ENCODE measurements at places on chromosomes 1 and 21.

DNA sequence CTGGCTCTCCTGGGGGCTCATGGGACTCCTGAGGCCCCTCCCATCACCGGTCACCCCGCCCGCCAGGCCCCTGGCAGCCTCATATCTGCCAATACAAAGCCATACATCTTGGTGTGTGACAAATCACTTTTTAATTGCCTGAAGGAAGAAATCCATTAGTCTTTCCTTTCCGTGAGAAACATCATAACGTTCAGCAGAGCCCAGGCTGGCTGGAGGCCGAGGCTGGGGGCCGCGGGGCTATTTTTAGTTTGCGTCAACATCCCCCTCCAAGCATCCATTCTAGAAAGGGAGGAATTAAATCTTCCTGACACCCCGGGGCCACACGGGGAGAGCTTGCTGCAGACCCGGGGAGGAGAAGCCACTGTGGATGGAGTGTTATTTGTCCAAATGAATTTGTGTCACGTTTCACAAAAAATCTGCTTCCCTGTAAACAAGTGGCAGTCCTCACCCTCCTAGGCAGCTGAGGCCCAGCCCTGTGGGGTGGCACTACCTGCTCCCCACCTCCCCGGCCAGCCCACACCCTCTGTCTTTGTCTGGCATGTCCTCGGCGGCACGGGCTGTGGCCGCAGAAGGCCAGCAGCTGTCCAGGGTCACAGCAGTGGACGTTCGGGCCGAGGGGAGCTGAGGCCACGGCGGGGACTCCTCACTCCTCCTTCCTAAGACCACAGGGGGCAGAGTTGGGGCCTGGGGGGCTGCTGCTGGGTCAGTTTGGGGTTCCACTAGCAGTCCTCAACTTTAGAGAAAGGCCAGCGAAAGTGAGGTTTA, 236.9 kb upstream of the VAMP3 start:
- DNase-seq: no peak

- no peak for DNase-seq
These were observed 9.5 kb upstream of the PIGR start for GRCh38 chr1:206955476-206956451.

DNA sequence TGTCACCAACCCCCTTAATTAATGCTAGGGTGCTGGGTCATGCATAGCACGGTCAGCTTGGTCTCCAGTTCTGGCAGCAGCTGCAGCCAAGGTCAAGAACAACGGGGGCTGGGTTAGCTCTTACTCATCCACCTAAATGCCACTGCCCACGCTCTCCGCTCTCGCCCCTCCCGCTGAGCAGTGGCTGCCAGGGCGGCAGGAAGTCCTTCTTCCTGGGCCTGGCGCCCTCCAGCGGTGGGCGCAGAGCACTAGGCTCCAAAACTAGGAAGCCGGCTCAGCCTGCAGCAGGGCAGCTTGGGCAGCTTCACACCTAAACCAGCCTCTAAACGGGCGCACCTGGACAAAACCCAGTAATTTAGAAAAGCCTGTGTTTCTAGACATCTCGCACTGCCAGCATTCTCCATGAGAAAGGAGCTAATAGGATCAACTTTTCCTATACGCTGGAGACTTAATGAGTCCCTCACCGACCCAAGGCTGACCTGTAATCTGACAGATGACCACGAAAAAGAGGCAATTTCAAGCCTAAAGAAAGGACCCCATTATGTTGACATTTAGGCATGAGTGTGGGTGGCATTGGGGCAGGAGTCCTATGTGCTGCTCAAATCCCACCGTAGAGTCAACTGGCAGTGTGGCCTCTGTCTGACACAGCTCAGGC, 78.4 kb upstream of the LRRN2 start:
- DNase-seq: no peak

GRCh38 chr1:37606481-37607263, 10.9 kb upstream of the GNL2 start:
- no peak for DNase-seq

DNA sequence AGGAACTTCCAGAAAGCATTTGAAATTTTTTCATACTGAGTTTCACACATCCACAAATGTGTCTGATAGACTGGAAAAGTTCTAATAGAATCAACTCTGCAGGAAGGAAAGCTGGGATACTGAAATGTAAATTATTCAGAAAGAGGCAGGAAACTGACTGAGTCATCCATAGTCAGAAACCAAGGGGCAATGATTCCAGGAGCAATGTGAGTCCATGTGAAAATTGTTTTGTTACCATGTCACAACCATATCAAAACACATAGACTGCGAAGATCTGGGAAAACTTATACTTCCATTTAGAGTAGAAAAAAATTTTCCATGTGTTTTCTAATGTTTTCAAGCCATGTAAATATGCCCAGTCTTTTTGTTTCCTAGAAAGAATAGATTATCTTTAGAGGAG, 142.3 kb upstream of the TMPRSS15 start:
- peak; percentile 76 for DNase-seq

- DNase-seq: peak; percentile 58
These were observed 64.1 kb upstream of the WDR26 start for GRCh38 chr1:224498574-224499170.

- DNase-seq: no peak
These were observed 12.8 kb downstream of the PMF1 start for GRCh38 chr1:156225677-156226014.

- no peak for DNase-seq
These were observed 481.7 kb upstream of the RUNX1 start for GRCh38 chr21:35530766-35531165.

GRCh38 chr1:80248886-80249285, 1242.4 kb upstream of the ADGRL4 start:
- DNase-seq: no peak

- DNase-seq: no peak
These were observed 650.8 kb downstream of the PLPP3 start for GRCh38 chr1:55928576-55928975.

- DNase-seq: no peak
These were observed 1.7 kb upstream of the SORT1 start for GRCh38 chr1:109399326-109399957.

DNA sequence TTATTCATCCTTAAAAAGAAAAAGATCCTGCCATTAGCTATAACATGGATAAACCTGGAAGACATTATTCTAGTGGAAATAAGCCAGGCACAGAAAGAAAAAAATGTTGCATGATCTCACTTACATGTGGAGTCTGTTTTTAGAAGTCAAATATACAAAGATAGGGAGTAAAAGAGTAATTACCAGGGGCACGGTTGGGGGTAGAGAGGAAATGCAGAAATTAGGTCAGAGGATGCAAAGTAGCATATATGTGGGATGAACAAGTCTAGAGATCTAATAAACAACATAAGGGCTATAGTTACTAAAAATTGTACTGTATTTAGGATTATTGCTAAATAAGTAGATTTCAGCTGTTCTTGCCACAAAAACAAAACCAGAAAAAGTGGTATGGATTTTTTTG, 61.4 kb upstream of the CD53 start:
- no peak for DNase-seq

DNA sequence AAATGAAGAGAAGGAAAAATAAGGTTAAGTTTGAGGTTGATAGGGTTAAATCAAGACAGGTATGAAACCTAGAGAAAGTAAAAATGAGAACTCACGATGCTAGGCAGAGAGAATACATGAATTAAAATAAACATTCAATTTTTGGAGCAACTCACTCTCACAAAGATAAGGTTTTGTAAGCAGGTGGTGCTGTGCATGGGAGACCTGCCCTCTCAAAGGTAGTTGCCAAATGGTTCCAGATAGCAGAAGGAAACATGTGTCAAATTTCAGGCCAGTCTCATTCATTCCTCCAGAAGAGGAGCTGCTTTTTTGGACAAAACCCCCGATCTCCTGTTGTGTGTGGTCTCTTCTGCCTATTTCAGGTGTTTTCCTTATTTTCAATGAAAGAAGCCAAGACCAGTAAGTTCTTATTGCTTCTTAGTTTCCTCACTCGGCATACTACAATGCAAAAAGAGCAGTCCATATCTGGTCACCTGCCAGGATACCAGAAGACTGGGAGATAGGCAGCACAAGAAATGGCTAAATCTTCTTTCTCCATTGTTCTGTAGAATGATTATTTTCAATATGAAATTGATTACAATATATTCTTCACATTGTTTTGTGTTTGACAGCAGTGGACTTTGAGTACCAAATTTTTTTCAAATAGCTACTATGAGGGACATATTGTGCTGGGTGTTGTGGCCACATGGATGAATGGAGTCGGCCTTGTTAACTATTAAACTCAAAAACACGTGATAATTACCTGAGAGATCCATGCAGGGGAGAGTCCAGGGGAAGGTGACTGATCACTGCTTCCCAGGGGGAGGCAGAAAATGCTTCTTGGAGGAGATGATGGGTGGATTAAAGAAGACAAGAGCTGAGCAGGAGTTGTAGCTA, 3.6 kb downstream of the CR1L start:
- DNase-seq: no peak

GRCh38 chr1:19006000-19006399, 49.5 kb upstream of the IFFO2 start:
- no peak for DNase-seq

DNA sequence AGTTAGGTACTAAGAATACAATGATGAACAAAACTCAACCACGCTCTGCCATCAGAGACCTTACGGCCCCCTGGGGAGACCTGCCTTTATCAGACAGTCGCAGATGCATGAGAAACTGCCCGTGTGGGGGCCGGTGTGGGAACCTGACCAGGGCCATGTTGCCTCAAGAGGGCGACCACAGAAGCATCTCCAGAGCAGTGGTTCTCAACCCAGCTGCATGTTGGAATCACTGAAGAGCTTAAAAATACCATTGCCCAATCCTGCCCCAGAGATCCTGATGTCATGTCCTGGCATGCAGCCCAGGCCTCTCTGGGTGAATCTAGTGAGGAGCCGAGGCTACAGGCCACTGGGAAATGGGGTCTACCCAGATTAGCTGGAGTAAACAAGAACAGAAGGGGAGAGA, 108.7 kb downstream of the PRDM2 start:
- DNase-seq: no peak

GRCh38 chr1:53470155-53470554, 11.0 kb downstream of the DMRTB1 start:
- DNase-seq: no peak

DNA sequence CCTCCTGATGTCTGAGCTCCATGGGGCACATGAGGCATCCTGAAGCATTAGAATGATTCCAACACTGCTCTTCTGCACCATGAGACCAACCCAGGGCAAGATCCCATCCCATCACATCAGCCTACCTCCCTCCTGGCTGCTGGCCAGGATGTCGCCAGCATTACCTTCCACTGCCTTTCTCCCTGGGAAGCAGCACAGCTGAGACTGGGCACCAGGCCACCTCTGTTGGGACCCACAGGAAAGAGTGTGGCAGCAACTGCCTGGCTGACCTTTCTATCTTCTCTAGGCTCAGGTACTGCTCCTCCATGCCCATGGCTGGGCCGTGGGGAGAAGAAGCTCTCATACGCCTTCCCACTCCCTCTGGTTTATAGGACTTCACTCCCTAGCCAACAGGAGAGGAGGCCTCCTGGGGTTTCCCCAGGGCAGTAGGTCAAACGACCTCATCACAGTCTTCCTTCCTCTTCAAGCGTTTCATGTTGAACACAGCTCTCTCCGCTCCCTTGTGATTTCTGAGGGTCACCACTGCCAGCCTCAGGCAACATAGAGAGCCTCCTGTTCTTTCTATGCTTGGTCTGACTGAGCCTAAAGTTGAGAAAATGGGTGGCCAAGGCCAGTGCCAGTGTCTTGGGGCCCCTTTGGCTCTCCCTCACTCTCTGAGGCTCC, 11.1 kb upstream of the RASSF5 start:
- no peak for DNase-seq
